BJ (cell line): ENCODE measurements at places on chromosomes 3 and 15. TPM values are rescaled to one million over a fixed set of nuclear protein-coding genes. Genes with fewer than 3 reads are reported as not detected.

DNA sequence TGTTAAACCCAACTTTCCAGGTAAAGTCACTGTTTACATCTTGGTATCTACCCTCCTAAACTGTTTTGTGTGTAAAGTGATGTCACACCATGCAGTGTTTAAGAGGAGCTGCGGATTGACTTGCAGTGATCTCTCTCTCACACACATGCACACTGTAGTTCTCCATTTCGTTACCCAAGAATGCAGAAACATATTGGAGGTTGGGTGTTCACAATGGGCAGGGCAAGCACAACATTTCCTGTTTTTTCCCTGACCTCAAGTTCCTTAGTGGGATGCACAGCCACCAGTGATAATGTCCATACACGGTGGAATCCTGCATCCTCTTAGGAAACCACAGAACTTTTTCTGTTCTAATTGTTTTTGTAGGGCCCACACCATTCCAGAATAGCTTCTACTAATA is 85.3 kb upstream of the CFAP20DC start:
- DNase-seq, result no peak

GRCh38 chr3:66399529-66400232 is 101.1 kb downstream of the LRIG1 start:
- DNase-seq, result no peak

The MASP1 gene
- 244 and 321 TPM in 2 replicates for polyA plus RNA-seq

- DNase-seq, result no peak
These were observed 28.2 kb downstream of the LOXL1 start for GRCh38 chr15:73954188-73955145.

GRCh38 chr15:56765251-56765650 is 31.9 kb upstream of the ZNF280D start:
- no peak for DNase-seq

- DNase-seq, result no peak
These were observed 18.4 kb downstream of the GCSAM start for GRCh38 chr3:112114576-112115160.

The GP5 gene
- polyA plus RNA-seq, result 0.02 TPM in 1 of 2 replicates, not detected in the other

DNA sequence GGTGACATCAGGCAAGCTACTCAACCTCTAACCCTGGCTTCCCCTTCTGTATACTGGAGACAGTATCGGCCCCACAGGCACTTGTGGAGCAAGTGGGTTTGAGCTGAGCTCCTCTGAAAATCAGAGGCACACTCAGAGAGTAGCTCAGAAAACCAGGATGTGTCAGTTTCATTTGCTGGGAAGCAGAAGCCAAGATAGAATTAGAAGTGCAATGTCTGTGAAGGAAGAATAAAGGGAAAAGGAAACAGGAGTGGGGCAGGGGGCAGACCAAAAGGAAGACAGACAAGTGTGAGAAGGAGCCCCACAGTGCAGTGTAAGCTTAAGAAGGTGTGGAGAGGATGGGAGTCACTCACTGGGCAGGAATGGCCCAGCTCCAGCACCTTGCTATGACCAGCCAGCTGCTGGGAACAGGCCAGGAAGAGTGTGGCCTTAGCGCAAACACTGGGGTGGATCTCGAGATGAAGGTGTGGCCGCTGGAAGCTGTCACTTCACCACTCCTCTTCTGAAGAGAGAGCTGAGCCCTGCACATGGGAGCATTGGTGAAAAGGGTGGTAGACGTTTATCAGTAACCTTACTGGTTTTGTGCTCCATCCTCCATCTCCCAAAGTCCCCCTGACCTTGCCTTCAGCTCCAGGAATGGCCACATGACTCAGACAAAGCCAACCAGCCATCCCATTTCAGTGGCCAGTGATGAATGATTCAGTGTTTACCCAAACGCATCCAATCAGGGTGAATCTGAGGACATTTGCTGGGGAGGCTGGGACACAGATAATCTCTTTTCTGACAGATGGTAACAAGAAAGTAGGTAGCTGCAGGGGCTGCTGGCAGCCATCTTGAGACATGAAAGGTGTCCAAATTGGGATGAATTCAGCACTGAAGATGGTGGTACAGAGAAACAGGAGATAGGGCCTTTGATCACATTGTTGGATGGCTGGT is 108.4 kb downstream of the SHQ1 start:
- no peak for DNase-seq
